Adrenal gland (tissue), 19 donors: ENCODE measurements at places on chromosomes 7 and 10. TPM values are rescaled to one million over a fixed set of nuclear protein-coding genes. Genes with fewer than 3 reads are reported as not detected.

- no peak for DNase-seq
Observed at GRCh38 chr7:128424686-128425275, 15.0 kb upstream of the IMPDH1 start.

DNA sequence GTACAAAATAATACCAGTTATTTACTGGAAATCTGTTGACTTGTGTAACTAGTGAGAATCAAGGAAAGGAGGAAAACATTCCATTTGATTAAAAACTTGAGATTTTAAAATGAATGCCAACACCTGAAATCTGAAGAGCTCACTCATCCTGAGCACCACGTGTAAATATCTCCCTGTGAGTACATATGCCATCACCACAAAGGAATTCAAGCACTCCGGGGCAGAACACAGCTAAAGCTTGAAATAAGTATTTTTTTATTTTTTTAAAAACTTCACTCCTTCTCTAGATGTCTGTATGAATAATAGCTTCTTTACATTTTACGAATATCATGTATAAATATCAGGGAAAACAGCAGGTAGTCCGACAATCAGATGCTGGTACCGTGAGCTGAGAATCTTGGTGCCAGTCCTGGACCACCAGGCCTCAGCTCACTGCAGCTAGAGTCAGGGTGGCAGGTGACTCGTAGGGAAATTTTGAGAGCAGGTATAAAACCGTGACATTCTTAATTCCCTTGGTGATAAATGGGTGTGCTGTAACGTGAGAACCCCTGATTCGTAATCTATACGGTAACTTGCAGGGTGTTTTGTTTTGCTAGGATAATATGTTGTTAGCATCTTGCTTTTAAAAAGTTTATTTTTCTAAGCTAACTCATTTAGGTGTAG lies 12.7 kb downstream of the LMTK2 start:
- DNase-seq: peak; percentile 26

DNA sequence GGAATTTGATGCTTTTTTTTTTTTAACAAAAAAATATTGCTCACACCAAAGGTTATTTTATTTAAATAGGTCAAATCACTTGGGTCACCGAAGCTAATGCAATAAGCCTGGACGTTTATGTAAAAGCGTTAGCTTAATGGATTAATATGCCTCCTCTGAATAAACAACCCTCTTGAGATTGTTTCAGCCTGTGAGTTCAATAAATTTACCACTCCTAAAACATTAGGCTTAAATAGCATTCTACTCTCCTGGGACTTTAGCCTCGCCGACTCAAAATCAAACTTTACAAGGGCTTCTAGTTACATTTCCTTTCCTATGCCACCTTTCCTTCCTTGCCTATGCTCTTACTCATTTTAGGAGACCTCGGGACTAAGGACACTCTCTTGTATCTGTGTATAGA lies 79.3 kb downstream of the DNAJB9 start:
- no peak for DNase-seq

GRCh38 chr7:155352076-155352752 lies 54.5 kb downstream of the INSIG1 start:
- DNase-seq: no peak

DNA sequence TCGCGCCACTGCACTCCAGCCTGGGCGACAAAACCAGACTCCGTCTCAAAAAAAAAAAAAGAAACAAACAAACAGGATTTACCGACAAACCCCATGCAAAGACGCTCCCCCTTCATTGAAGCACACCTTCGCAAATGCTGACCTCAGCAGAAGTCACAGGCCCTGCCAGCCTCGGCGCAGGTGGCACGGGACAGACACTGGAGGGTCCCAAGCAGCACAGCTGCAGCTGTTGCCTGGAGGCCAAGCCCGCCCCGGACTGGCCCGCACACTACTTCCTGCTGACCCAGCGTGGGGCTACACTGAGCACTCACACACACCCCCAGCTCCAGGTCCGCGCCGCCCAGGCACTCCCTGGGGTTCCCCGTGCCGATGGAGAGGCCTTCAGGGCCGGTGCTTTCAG lies 31.2 kb downstream of the SNX8 start:
- no peak for DNase-seq

DNA sequence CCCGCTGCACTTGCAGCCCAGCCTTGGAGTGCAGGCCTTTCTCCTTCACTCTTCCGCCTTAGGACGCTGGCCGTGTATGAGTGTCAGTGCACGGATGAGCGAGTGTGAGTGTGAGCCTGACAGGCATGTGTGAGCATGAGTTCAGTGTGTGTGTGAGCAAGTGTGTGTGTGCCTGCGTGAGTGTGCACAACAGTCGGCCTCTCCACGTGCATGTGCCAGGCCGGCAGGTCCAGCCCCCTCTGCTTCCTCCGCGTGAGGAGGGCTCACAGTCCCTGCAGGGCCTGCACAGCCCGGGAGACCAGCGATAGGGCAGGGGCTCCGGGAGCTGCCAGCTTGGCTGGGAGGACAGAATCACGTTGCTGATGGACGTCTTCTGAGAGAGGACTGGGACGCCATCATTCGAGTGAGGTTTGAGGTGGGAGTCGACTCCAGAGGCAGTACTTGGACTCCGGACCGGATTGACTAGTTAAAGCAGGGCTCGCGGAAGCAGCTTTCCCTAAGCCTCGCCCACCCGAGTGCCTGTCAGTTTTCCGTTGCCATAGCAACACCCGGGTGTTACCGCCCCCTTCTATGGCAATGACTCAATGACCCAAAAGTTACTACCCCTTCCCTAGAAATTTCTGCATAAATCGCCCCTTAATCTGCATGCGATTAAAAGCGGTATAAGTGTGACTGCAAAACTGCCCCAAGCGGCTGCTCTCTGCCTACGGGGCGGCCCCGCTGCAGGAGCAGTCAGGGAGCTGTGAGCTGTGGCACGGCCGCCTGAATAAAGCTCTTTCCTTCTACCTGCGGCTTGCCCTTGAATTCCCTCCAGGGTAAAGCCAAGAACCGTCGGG lies 19.6 kb upstream of the CFAP46 start:
- DNase-seq: peak; percentile 91

GRCh38 chr7:47954231-47954911 lies 6.1 kb upstream of the PKD1L1 start:
- no peak for DNase-seq

GRCh38 chr7:36506820-36507219 lies 117.2 kb downstream of the ANLN start:
- DNase-seq: no peak

GRCh38 chr7:130263130-130263529 lies 3.5 kb upstream of the CPA2 start:
- no peak for DNase-seq

- no peak for DNase-seq
Observed at GRCh38 chr7:19146699-19147098, 1.5 kb upstream of the FERD3L start.

- no peak for DNase-seq
Observed at GRCh38 chr7:104604706-104605105, 276.3 kb downstream of the LHFPL3 start.

GRCh38 chr10:101067356-101068083 lies 5.7 kb downstream of the KAZALD1 start:
- peak; percentile 74 for DNase-seq

GRCh38 chr10:64306729-64307327 lies 785.6 kb downstream of the REEP3 start:
- no peak for DNase-seq

DNA sequence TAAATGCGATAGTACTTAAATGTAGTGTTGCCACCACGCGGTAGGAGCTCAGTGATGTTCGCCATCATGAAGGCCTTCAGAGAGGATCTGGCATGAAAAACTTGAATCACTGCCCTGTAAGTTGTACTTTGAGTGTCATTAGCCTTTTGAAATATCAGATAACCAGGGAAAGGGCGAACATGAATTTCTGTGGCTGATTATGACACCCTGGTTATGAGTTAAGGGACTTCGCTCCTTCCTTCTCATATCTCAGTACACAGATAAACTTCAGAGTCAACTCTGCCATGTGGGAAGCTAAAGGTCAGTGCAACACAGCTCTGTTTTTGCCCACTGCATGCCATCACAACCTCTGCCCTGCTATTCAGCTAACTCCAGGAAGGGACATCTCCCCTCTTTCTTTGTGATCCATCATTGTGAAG lies 8.9 kb upstream of the ACSL5 start:
- DNase-seq: no peak

Gene SPDYE2B
- not detected for total RNA-seq

Gene PNLIPRP1
- not detected for total RNA-seq

Gene UMAD1
- total RNA-seq: 29.9 TPM

Gene NME8
- total RNA-seq: not detected

Gene NPY4R2
- total RNA-seq: not detected

Gene OPN4
- 0.28 TPM for total RNA-seq

Gene MYL7
- total RNA-seq: not detected

Gene C10orf95
- total RNA-seq: not detected

Gene DNTT
- total RNA-seq: not detected
